ENCODE measurements at places on chromosomes 4 and X.

GRCh38 chr4:158255727-158256324 is 45.5 kb downstream of the TMEM144 start:
- DNase-seq = no peak

- no peak for DNase-seq
Measured at GRCh38 chrX:130110379-130111219, at the start of gene ELF4. Gene ELF4 (minus strand): TSS chrX:130110497. CDS start chrX:130081330, 29,167 bp downstream.

- DNase-seq = no peak
Measured at GRCh38 chrX:48689208-48689920, 5.8 kb downstream of the WAS start.

DNA sequence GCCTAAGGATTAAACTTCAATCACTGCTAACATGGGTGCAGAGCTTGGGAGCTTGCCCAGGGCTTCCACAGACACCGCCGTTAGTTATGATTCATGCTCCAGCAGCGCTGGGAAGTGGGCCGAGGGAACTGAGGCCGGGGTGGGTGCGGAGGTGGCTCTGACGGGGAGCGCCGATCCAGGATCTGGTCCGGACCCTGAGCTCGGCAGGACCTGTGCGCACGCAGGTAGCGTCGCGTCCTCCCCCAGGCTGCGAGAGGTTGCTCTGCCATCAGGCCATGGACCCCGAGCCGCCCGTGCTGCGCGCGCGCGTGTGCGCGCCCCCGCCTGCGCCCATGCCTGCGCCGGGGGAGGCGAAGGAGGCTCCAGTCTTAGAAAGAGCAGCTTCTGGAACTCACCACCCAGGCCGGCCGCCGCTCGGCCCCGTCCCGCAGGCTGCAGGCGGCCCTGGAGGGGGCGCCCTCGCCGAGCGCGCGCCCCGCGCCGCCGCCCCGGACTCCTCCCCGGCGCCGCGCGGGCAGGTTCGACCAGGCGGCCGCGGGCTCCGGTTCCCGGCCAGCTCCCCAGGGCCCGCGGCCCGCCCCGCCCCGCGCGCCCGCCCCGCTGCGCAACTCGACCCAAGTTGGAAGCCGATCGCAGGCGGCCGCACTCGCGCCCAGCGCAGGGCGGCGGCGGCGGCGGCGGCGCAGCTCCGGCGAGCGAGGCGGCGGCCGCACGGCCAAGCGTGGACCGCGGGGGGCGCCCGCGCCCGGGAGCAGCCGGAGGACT is 732 bp upstream of the ADRA2C start:
- peak; percentile 59 for DNase-seq

GRCh38 chrX:23790155-23790497 is 7.2 kb downstream of the SAT1 start:
- DNase-seq = no peak

- DNase-seq = no peak
Measured at GRCh38 chrX:30592831-30593230, 15.3 kb upstream of the TASL start.

DNA sequence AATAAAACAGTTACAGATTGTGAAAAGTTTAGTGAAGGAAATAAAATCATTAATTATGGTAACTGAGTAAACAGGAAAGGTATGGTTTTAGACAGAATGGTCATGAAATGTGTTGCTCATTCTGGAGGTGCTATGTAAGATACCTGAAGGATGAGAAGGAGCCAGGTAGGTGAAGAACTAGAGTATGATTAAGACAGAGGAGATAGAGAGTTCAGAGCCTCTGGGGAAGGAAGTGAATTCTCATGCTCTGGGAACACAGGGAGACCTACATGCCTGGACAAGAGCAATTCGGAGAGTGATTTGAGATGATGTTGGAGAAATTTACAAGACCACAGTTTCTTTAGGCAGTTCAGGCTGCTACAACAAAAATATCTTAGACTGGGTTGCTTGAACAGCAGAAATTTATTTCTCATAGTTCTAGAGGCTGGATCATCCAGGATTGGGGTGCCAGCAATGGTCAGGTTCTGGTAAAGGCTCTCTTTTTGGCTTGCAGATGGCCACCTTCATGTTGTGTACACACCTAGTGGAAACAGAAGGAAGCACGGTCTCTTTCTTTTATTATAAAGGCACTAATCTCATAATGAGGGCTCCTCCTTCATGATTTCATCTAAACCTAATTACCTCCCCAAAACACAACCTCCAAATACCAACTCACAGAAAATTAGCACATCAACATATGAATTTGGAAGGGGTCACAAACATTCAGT is 1416.1 kb downstream of the PCDH7 start:
- DNase-seq = no peak

- DNase-seq = no peak
Measured at GRCh38 chr4:116632269-116632668, 453.1 kb downstream of the TRAM1L1 start.

GRCh38 chrX:88886908-88887307 is 139.9 kb downstream of the CPXCR1 start:
- no peak for DNase-seq

- no peak for DNase-seq
Measured at GRCh38 chr4:40199999-40200874, 3.4 kb downstream of the RHOH start.

- DNase-seq = no peak
Measured at GRCh38 chrX:31819455-31819854, 747.6 kb upstream of the FTHL17 start.

DNA sequence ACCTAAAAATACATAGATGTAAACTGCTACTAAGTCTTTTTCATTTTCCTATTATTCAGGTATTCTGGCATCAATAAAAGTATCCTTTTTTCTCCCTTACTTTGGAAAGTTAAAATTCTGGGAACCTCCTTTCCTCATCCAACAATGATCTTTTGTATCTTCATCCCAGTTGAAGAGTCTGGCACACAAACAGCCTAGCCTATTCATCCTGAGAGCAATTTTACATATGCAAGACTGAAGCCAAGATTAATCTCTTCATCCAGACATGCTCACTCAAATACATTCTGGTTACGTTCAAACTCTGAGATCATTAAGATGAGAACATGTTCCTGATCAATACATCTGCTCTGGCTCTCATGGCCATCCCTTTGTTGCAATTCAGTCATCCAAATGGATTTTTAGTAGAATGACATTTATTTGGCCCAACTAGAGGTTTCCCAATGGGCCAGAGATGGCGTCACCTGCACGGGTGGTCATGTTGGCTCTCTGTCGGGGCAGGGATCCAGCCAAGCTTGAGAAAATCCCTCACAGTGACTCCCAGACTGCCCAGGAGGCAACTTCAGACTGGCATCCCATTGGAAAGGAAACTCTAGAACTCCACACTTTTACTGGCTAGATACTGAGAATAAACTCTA is 135.3 kb upstream of the VCX2 start:
- DNase-seq = peak; percentile 2

GRCh38 chr4:141002323-141002805 is 130.9 kb downstream of the RNF150 start:
- DNase-seq = no peak

DNA sequence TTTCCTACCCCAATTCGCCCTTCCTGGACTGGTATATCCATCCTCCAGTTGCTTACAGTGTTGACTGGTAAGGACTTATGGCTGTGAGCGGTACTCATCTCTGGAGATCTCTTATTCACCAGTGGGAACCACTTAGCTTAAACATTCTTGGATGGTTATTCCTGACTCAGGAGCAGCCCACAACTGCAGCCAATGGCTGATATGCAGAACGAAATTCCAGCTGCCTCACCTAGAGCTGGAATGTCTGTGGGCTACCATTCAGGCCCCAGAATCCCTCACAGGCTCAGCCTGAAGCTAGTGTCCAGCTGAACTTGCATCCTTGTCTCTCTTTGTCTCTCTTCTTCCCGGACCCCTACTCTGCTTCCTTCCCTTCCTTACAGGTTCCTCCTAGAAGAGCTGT is 138.9 kb upstream of the SMIM31 start:
- no peak for DNase-seq

GRCh38 chr4:72031868-72032608 is at the start of gene NPFFR2:
Gene NPFFR2 (plus strand): TSS chr4:72032000. CDS start chr4:72128592, 96,592 bp downstream.
- DNase-seq = no peak

- DNase-seq = no peak
Measured at GRCh38 chr4:147815741-147816140, 83.9 kb downstream of the ARHGAP10 start.

GRCh38 chr4:161097821-161098220 is 1066.0 kb downstream of the FSTL5 start:
- no peak for DNase-seq

GRCh38 chrX:44621078-44621477 is 78.4 kb upstream of the FUNDC1 start:
- DNase-seq = no peak

DNA sequence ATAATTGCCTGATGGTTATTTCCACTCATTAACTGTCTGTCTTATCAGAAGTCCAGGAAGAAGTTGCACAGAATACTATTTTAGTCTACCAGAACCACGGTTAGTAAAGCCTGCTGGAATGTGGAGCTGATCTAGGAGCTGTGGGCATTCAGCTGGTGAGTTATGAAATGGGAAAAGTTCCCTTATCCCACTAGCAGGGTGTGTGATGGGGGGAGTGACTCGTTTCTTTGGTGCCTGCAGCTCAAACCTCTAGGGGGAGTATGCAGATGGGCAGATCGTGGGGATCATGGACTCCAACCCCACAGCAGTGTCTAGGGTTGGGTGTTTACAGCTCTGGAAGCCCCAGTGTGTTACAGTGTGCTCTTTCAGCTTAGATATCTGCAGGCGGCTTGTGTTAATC is 305.7 kb upstream of the BOD1L1 start:
- DNase-seq = no peak

GRCh38 chr4:29277381-29277780 is 1442.8 kb upstream of the PCDH7 start:
- DNase-seq = no peak

- no peak for DNase-seq
Measured at GRCh38 chr4:26724534-26724933, 136.1 kb upstream of the STIM2 start.

DNA sequence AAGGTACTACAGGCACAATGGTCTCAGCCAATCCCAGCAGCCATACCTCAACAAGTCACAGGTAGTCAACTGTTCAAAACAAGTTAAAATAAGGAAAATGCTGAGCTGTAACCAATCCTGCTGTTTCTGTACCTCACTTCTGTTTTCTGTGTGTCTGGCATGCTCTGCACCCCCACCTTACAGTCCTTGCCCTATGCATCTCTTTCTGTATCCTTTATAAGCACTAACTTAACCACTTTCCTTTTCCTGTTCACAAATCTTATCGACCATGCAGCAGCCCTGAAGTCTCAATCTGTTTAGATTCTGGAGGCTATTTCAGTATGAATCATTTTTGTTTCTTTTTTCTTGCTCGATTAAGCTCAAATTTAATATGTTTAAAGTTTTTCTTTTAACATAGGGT is 12.5 kb upstream of the FAM13A start:
- no peak for DNase-seq

GRCh38 chr4:3221996-3222395 is 27.0 kb upstream of the MSANTD1 start:
- no peak for DNase-seq

- DNase-seq = no peak
Measured at GRCh38 chrX:66021765-66022631, 17.9 kb downstream of the VSIG4 start.

- no peak for DNase-seq
Measured at GRCh38 chrX:53188763-53189162, 36.2 kb downstream of the KDM5C start.

Measured in caudate nucleus (tissue), 63 donors.